CD4-positive, alpha-beta T cell treated with Interleukin-17A for 1 hour (primary cell): ENCODE measurements at places on chromosomes 4 and X.

GRCh38 chr4:159551281-159551680, 448.4 kb downstream of the RAPGEF2 start:
- DNase-seq: no peak

GRCh38 chrX:72540318-72540717, 32.3 kb downstream of the HDAC8 start:
- no peak for DNase-seq

DNA sequence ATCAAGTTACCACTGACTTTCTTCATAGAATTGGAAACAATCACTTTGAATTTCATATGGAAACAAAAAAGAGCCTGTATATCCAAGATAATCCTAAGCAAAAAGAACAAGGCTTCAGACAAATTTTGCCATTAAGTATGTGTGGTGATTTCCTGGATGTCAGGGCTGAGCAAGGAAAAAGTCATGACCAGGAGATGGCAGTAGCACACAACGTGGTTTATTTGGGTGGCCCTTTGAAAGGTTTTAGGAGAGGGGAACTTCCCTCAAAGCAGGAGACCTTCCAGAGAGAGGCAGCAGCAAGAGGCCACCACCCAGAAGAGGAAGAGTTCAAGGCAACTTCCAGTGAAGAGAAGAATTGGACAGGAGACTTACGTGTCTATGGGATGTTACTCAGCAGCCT, 18.1 kb upstream of the ZXDB start:
- DNase-seq: peak; percentile 33

GRCh38 chrX:41178201-41178600, 93.0 kb downstream of the USP9X start:
- DNase-seq: peak; percentile 31

GRCh38 chr4:106344647-106344970, 24.0 kb downstream of the GIMD1 start:
- no peak for DNase-seq
